ENCODE measurements at places on chromosomes 16 and 17. TPM values are rescaled to one million over a fixed set of nuclear protein-coding genes. Genes with fewer than 3 reads are reported as not detected.

The FZD2 gene
- 188 TPM for total RNA-seq

The GAN gene
- total RNA-seq = 22.0 TPM

The WNK4 gene
- 0.12 TPM for total RNA-seq

The MRM3 gene
- 26.1 TPM for total RNA-seq

The TP53TG3B gene
- total RNA-seq = not detected

The SERPINF2 gene
- total RNA-seq = not detected

The CLEC3A gene
- total RNA-seq = not detected

The CES1 gene
- 0.34 TPM for total RNA-seq

The QRICH2 gene
- total RNA-seq = 2.3 TPM

The CD300LG gene
- not detected for total RNA-seq

The RAMP2 gene
- 5.8 TPM for total RNA-seq

The BCAS3 gene
- total RNA-seq = 31.0 TPM

- DNase-seq = no peak
Measured at GRCh38 chr16:66562986-66563385, 3.3 kb upstream of the CMTM1 start.

- DNase-seq = no peak
Measured at GRCh38 chr17:20236578-20237227, 227.5 kb downstream of the SPECC1 start.

DNA sequence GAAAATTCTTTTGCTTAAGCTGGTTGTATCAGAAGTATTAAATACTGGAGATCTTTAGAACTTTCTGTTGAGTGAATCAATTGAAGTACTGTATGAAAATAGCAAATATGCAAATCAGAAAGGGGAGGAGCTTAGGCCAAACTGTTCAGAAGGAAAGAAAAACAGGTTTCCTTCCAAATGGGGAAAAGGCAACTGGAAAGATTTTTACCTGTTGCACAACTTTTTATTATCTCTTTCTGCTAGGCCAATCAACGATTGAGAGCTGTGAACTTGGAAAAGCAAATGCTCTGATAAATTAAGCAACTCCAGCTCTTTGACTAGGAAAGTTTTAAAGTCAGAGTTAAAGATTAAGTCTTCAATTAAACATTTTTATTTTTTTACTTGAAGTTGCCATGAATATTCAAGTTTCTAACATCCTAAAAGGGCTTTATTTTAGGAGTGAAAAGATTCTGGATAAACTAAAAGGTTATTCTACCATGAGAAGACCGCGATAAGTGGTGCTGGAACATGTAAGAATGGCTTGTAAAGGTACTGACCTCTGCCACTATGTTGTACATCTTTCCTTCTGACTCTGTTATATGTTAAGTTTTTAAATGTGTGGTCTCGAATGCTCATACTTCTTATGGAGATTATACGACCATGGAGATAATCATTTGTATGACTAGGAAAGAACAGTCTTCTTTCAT is 16.5 kb downstream of the DCUN1D3 start:
- DNase-seq = no peak

DNA sequence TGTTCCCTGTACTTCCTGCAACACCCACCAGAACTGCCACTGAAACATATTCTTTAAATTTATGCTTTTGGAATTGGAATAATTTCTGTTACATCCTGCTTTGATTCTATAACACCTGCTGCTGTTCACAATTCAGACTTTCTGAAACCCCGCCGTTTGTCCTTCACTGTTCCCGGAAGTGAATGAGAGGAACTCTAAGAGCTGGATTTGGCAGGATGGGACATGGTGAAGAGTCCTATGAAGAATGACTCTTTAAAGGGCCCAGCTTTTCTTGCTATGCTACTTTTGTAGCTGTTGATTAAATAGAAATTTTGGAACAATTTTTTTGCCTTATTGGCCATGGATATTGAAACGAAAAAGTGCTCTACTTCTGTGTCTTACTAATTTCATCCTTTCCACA is 8.9 kb downstream of the AP2B1 start:
- no peak for DNase-seq

GRCh38 chr17:64441772-64442540 is 7.0 kb upstream of the MILR1 start:
- no peak for DNase-seq

GRCh38 chr16:9913604-9914326 is 268.5 kb downstream of the GRIN2A start:
- DNase-seq = no peak

GRCh38 chr17:73750975-73751374 is 106.7 kb upstream of the SDK2 start:
- no peak for DNase-seq

DNA sequence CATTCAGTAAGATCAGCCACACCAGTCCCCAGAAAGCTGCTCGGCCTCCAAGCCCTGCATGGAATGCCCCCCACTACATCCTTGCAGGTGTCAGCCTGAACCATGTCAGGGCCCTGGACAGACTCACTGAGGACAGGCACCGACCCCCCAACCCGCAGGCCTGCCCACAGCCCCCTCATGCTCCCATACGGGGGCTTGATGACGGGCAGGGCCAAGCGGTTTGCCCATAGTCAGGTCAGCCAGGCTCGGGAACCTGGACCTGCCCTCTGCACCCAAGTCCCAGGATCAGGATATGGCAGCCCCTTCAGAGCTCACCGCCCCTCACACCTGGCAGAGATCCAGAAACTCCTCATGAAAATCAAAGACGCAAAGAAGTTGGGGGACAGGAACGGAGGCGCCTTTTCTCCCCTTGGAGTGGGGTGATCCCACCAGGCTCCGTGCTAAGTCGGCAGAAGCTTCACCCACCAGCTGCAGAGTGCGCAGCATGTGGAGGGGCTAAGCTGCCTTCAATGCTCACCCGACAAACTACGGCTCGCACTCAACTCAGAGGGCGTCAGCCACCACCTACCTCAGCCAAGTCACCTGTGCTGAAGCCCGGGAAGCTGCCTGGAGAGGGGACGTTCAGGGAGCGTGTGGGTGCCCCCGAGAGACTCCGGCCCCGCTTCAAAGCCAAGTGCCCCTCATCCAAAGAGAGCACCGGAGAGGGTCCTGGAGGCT is 26.5 kb downstream of the GNPTG start:
- no peak for DNase-seq

- peak; percentile 74 for DNase-seq
Measured at GRCh38 chr17:62705778-62706597, 78.5 kb downstream of the MRC2 start.

- no peak for DNase-seq
Measured at GRCh38 chr17:2563543-2563942, 29.9 kb upstream of the PAFAH1B1 start.

GRCh38 chr17:57154921-57155320 is 69.9 kb downstream of the AKAP1 start:
- no peak for DNase-seq

DNA sequence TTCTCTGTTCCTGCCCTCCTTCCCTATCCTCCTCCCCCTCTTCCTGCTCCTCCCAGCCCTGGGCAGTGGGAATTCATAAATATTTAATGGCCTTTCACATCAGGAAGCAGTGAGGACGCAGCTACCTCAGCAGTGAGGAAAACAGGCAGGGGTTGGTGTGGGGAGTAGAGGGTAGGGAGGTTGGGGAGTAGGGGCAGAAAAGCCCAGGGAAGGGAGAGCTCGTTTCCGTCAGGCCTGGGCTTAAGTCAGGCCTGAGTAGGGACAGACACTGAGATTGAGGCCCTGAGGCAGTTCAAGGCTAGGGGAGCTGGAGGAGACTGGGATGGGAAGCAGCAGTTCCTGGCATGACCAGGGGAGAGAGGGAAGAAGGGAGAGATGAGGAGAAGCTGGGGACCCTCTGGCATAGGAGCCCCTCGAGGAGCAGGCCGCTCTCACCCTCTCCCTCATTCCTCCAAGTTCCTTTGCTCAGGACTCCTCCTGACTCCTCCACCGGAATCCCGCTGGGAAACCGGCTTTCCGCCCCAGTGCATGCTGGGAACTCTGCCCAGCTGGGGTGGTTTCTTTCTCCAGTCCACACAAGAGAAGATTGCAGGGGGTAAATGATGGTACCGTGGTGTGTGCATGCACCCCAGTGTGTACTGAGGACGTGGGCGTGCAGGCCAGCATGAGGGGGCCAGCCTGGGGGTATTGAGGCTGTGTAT is 6.2 kb downstream of the SAMD14 start:
- DNase-seq = peak; percentile 33

DNA sequence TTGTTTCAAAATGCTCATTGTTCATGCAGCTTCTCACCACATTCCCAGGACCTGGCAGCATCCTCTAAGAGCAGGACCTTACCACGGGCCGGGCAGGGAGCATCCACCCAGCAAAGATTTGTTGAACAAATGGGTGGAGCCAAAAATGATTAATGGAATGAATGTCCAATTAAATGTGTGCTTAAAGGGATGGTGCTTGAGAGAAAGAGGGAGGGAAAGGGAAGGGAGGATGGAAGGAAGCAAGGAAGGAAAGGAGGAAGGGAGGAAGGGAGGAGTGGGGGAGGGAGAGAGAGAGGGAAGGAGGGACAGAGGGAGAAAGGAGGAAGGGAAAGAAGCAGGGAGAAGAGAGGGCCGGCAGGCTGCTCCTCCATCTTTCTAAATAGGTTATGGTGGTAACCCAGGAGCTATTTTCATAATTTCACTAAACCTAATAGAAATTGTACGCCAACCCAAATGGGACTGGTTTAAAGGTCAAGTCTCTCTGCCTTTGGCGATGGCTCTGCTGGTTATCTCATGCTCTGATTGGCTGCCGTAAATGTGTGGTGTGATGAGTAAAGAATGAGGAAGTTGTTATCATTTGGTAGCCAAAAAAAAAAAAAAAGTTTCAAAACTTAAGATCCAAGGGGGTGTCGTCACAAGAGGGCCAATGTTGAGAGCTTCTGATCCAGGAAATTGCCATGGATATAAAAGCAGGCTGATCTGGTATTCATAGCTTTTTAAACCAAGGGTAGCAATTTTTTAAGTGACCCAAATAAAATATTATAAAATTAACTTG is 126.7 kb upstream of the FOXF1 start:
- no peak for DNase-seq

DNA sequence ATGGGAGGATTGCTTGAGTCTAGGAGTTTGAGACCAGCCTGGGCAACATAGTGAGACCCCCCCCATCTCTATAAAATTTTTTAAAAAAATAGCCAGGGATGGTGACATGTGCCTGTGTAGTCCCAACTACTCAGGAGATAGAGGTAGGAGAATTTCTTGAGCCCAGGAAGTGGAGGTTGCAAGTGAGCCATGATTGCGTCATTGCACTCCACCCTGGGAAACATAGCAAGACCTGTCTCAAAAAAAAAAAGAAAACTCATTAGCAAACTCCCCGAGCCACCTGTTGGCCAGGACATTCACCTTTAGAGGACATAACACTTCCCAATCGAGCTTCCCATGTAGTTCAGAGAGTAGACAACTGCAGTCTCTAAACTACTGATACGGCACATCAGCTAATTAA is 274.2 kb downstream of the ABCC12 start:
- DNase-seq = no peak

DNA sequence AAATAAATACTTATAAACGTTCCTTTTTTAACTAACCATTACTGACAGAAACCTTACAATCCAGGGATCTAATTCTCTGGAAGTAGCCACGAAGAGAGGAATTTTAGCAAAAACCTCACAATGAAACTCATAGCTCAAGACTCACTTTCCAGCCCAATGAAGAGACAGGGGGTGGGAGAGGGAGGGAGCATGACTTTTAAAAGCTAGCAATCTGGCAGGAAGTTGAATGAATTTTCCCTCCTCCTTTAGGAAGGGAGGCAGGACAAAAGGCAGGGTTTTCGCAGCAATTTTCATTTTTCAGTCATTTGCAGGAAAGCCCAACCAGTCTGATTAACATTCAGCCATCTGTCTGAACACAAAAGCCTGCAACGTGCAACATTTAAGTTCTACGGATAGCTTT is 381.5 kb upstream of the PSMD7 start:
- DNase-seq = no peak

DNA sequence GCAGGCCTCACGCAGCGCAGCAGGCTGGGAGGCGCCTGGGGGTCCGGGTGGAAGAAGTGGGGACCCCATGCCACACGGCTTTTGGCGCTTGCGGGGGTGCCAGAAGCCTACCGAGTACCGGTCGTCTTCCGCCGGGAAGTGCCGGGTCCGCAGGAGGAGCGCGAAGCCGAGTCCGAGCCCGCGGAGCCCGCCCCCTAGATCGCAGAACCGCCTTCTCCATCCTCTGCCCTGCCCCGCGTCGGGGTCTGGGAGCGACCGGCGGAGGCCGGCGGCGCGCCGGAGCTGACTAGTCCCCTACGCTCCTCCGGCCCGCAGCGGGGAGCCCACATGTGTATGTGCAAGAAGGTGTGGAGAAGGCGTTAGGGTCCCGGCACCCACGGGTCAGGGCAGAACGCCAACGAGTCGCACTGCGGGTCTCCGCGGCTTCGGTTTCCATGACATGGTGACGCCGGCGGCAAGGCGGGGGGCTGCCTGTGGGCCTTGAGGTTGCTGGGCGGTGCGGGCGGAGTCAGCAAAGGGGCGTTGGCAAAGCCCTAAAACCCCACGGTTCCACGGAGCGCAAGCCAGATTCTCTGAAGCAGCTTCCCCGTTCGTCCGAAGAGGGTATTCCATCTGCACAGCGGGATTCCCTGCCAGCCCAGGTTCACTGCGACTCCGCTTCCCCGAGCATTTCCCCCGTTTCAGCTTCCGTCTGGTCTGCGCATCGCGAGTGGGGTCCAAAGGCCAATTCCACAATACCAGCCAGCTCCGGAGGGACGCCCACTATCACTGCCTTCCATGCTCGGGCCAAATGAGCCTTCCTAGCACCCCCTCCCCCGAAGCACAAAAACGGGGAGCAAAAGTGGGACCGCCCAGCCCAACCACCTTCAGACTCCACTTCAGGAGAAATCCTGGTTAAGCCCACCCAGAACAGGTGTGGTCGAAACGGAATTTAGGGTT is 2.3 kb upstream of the LHX1 start:
- DNase-seq = peak; percentile 85

DNA sequence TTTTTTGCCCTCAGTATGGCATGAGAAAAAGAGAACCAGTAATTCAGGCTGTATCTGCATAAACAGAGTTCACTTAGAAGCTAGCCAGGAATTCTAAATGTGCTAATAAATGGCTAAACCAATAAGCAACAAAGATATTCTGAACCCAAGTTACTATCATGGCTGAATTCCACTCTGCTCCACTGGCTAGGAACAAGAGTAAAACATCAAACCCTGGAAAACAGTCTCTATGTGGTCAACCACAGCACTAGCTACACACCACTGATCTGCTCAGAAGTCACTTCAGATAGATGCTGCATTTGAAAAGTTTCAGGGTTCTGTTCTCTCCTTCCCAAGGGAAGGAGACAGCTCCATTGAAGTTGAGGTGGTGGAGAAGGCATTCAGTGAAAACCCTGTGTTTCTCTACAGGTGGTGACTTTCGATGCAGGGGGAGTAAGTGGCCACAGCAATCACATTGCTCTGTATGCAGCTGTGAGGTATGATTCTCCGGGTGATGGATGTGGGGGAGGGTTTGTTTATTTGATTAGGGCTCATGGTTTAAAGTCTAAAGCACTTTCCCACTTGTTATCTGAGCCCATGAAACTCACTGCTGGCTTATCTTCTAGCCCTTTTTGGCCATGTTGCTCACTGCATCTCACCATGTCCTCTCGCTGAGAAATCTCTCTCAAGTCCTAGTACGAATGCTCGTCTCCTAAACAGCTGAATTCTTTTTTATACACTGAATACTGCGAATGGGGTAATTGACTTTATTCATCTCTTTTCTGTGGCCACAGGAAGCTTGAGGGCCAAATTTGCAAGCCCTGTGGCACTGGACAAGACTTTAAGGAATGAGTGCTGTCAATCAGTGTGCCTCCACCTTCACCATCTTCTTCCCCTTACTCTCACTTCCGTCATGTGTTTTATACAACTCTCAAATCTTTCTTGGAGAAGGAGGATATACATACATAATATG is 39.9 kb downstream of the CENPV start:
- no peak for DNase-seq

- DNase-seq = peak; percentile 70
Measured at GRCh38 chr17:36938566-36939051, 1.3 kb downstream of the LHX1 start.

Measured in neural progenitor cell (in vitro differentiated cells).